LHCN-M2 (cell line): ENCODE measurements at places on chromosomes 3 and 15.

DNA sequence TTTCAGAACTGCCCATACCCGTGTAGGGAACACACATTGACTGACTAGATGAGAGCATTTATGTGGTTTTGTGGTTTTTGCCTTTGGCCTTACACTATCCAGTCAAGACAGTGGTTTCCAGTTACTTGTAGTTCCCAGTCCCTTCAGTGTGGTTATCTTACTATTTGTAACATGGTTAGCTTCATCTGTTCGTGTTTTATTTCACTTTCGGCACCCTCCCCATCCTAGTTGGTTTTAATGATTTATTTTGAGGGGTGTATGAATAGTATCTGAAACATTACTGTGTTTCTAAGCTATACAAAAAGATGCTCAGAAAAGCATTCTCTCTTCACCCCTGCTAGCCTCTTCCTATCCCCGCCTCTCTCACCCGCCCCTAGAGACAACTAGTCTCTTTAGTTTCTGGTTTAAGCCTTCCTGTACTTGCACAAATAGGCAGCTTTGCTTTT lies 14.1 kb downstream of the LYSMD4 start:
- peak; percentile 90 for DNase-seq

DNA sequence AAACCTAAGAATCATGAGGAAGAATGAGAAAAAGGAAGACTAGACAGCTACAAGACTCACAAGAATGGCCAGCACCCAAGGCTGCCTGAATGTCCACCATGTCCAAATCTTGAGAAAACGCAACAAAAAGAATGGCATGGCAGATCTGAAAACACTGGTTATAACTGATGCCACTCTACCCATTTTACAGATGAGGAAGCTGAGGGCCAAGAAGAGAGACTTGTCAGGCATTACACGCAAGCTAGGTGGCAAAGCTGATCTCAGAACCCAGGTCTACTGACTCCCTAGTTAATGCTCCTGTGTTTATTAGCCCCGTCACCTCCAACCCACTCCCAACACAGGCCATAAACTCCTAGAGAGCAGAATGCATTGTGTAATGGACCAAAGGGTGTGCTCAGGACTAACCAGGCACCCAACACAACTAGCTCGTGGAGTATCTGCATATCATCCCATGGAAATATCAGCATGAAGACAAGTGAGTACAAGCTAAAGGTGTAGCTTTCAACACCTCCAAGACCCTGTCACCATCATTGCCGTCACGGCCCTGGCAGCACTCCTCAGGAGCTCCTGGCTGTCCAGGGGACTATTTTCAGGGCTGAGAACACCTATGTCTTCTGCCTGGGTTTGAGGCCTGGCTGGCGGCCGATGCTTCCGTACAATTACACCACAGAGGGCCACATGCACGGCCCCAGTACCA lies 111.7 kb downstream of the XXYLT1 start:
- DNase-seq, result no peak

- no peak for DNase-seq
Measured at GRCh38 chr15:83717010-83717409, 63.1 kb downstream of the ADAMTSL3 start.

- no peak for DNase-seq
Measured at GRCh38 chr3:32410367-32411246, 19.0 kb downstream of the CMTM7 start.

- no peak for DNase-seq
Measured at GRCh38 chr3:98890181-98890835, 11.2 kb downstream of the DCBLD2 start.

DNA sequence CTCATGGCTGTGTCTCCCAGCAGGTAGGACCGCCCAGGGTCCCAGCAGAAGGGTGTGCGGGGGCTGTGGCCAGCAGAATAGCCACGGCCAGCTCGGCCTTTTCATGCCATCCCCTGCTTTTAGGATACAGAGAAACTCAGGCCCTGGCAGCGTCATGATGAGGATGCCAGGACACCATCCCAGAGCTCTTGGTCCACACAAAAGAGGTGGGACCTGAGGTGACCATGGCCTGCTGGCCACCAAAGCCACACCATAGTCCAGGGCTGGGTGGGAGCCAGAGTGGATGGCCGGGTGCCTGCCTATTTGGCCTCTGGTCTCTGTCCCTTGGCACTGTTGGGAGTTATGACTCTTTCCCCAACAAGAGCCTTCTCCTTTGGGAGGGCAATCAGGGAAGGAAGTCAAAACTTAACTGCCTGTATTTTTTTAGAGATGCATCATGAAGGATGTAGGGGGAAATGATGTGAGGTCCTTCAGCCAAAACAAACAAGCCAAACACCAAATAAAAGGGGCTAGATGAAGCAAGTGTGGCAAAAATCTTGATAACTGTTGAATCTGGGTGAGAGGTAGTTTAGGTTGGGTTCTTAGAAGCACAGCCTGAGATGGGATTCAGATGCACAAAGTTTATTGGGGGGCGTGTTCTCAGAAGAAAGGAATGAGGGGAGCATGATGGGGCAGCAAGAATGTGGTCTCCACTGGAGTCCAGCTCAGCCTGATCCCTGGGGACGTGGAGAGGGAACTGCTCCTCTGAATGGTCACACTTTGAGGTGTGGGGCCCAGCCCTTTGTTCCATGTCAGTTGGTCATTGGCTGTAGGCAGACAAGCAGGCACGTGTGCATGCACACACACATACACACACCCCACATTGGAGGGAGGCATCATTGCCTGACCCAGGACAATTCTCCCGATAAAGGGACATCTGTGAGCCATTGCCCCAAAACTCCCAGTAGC lies 33.2 kb downstream of the SMAD6 start:
- DNase-seq, result peak; percentile 23
